ENCODE measurements at places on chromosomes 12 and 14.

DNA sequence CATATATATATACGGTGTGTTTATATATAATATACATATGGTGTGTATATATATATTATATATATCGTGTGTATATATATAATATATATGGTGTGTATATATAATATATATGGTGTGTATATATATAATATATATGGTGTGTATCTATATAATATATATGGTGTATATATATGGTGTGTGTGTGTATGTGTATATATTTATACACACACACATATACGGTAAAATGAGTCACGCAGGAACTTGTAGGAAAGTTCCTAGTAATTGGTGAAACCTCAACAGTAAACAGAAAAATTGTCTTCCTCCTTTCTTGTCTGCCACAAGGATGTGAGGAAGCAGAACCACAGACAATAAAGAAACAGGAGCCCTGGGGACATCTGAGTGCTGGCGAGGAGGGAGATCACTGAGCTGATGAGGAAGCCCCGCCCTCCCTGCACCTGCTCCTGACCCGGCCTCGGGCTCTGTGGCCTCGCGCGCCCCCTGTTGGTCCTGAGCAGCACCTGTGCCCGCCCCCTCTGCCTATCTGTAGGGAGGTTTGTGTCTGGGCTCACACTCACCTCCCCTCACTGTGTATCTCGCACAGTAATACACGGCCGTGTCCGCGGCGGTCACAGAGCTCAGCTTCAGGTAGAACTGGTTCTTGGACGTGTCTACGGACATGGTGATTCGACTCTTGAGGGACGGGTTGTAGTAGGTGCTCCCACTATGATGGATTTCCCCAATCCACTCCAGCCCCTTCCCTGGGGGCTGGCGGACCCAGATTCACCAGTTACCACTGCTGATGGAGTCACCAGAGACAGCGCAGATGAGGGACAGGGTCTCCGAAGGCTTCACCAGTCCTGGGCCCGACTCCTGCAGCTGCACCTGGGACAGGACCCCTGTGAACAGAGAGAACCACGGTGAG is 1079.4 kb downstream of the TMEM121 start:
- no peak for DNase-seq

GRCh38 chr12:48817873-48818830 is at the start of gene CACNB3:
CACNB3 (plus strand) TSS chr12:48818496; CDS start chr12:48818930, 434 bp downstream.
- no peak for DNase-seq

GRCh38 chr14:24991288-24991687 is 58.7 kb downstream of the STXBP6 start:
- DNase-seq: no peak

DNA sequence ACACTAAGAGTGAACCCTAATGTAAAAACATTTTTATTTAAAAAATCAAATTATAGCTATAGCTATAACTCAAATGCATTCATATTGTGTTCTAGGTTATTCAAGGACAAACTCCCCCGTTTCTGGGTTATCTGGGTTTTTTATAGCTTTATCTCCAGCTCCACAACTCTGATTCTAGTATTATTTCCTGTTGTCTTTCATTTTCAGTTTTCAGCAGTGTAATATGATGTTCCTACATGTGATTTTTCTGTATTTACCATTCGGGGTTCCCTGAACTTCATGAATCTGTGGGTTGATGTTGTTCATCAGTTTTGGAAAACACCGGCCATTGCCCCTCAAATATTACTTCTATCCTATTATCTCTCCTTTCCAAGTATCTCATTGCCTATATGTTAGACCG is 221.9 kb upstream of the FOXN3 start:
- no peak for DNase-seq

DNA sequence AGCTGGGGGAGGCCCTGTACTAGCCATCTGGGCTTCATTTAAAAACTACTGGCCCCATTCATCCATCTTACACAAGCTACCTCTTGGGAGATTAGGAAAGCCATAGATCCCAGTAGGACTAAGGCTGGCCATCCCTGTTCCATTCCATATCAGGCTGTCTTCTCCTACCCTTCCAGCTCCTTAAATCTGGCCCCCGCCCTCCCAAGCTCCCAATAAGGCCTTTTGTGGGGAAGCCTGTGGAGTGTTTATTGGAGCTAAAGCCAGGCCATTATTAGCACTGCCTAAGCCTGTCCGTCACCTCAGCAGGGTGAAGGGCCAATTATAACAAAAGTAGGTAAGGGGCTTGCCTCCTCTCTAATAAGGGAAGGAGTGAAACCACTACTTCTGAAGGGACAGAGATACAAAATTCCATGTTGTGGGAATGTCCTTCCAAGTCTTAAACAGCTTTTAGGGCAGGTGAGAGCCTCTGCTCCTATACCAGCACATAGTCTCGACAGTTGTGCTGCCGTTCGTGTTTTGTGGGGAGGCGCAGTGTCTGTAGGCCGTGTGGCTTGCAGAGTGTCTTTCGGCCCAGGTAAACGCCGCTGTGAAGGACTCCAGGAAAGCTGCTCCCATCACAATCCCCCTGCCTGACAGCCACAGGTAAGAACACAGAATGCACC is 3.7 kb downstream of the MYL6 start:
- no peak for DNase-seq

- no peak for DNase-seq
Observed at GRCh38 chr12:29544428-29545101, 47.1 kb upstream of the OVCH1 start.

- peak; percentile 81 for DNase-seq
Observed at GRCh38 chr14:77158175-77158881, 16.7 kb upstream of the ZDHHC22 start.

- no peak for DNase-seq
Observed at GRCh38 chr14:104108570-104109541, 23.4 kb downstream of the ASPG start.

DNA sequence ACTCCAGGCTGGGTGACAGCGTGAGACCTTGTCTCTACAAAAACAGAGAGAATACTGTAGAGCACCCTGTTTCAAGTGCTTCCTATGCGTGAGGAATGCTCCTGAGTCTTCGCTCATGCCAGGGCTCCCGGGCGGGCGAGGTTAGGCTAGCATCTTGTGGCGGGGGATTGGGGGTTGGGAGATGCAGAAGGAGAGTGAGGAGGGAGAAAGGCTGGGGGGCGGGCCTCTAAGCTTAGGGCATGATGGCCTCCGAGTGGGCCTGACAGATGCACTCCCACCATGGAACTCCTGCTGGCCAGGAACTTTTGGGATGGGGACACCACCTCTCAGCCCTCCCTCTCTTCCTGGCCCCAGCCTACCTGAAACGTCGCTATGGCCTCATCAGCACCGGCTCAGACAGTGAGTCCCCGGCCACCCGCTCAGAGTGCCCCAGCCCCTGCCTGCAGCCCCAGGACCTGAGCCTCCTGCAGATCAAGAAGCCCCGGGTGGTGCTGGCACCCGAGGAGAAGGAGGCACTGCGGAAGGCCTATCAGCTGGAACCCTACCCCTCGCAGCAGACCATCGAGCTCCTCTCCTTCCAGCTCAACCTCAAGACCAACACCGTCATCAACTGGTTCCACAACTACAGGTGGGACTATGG is 27.3 kb downstream of the PHETA1 start:
- DNase-seq: no peak

DNA sequence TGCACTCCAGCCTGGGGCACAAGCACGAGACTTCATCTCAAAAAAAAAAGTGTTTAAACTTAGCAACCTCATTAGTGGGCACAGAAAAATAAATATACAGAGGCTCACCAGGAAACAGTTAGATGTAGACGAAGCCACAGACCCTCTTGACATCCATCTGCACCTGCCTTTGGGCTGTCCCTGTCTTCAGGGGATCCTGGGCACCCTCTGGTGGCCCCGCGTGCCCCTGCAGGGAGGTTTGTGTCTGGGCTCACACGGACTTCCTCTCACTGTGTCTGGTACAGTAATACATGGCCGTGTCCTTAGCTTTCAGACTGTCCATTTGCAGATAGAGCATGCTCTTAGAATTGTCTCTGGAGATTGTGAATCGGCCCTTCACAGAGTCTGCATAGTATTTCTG is 916.5 kb downstream of the TMEM121 start:
- DNase-seq: no peak

GRCh38 chr12:5643266-5643665 is 211.4 kb downstream of the NTF3 start:
- no peak for DNase-seq

DNA sequence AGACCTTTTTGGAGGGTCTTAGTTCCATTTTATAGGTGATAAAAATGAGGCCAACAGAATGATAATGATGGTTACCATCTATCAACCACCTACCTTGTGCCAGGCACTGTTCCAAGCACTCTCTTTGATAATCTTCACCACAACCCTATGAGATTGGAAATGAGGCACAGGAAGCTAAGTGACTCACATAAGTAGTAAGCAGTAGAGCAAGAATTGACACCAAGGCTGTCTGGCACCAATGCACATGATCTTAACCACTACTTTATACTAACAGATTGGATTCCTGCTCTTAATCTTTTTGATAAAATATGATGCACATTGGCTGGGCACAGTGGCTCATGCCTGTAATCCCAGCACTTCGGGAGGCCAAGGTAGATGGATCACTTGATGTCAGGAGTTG is 91.4 kb downstream of the DRAM1 start:
- DNase-seq: no peak

GRCh38 chr14:91008759-91009409 is 51.6 kb downstream of the RPS6KA5 start:
- no peak for DNase-seq

DNA sequence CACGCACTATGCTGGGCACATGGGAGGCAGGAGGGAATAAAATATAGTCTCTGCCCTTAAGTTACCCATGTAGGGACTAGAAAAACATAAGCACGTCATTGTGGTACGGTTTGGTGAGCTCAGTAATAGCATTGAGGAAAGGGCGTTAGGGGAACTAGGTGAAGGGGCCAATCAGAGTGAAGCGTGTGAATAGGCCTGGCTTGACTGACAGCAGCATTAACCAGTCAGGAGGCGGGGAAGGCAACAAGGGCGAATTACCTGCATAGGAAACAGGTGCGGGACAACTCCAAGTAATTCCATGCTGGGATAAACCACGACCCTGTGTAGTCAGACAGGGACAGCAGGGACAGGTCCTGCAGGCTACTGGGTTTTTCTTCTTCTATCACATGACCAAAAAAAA is 107.7 kb downstream of the UNC79 start:
- DNase-seq: no peak

GRCh38 chr12:574475-575128 is 88.6 kb downstream of the NINJ2 start:
- DNase-seq: no peak

GRCh38 chr12:82838131-82838551 is 151.4 kb downstream of the TMTC2 start:
- DNase-seq: peak; percentile 58

DNA sequence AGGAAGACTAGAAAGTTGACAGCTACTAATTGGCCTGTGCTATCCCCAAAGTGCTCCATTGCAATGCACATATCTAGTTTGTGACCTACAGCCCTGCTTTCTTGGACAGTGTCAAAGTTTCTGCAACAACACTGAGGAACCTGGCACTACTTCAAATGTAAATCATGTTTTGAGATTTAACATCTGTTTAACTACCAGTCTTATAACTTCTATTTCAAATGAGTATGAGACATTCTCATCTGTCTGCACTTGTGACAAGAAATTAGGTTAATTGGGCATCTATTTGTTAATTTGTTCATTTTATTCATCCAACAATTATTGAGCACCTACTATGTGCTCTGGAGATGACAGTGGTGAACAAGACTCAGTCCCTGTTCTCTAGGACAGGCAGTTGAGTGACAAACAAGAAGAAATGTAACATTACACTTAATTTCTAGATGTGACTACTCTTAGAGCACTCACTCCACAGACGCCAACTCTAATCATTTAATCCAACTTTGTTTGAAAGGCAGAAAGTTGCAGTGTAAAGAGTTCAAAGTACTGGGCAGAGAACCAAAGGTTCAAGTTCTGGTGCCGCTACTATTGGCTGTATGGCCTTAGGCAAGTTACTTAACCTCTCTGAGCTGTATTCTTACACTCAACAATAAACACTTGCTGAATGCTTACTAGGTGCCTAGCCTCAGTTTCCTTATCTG is 74.8 kb downstream of the HECTD4 start:
- DNase-seq: no peak

GRCh38 chr12:99053616-99054362 is 408.7 kb downstream of the APAF1 start:
- no peak for DNase-seq

DNA sequence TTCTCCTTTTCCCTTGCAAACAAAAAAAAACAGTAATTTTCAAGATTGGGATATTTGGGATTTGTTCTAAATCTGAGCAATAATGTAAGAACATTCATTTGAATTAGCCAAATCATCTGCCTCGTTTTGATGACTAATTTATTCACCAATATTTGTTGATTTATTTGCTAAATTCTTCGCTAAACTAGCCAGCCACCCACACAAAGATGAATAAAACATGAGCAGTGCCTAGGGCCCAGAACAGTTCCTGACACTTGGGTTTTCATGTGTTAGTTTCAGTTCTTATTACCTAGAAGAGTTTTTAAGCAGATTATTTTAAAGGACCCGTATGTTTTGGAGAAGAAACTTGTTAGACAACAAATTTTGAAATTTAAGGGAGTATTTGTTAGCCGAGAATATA is 1.4 kb downstream of the ETNK1 start:
- DNase-seq: no peak

DNA sequence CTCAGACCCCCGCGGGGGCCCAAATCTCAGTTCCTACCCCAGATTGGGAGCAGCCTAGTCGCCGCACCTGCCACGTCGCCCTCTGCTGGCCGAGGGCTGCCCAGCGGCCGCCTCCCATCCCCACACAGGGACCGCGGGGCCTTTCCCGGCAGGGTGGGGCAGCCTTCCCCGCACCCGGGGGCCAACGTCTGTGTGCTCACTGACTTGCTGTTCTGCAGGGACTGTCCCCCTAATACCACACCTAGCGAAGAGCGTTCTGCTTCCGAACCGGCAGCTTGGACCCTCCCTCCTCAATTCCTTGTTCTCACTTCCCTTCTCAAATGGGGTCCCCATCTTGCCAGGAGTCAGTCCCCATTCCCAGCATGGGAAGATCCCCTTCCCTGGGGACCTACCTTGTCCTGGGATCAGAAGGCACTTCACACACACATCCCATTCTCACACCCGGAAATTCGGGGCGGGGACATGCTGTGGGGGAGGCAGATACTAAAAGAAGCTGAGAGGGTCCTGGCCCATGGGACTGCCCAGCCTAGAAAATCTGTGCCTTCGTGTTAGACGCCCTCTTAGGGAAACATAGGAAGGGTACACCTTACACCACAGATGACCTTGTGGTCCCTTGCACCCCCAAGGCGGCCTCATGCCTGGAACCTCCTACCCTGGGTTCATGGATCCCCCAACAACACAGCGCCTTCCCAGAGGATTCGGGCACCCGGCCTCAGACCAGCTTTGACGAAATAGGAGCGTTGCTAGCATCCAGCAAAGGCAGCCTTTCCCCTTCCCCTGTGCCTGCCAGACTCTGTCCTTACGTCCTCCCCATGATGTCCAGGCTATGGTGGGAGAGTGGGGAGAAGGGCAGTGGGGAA is 16.4 kb downstream of the ACVRL1 start:
- DNase-seq: peak; percentile 14

DNA sequence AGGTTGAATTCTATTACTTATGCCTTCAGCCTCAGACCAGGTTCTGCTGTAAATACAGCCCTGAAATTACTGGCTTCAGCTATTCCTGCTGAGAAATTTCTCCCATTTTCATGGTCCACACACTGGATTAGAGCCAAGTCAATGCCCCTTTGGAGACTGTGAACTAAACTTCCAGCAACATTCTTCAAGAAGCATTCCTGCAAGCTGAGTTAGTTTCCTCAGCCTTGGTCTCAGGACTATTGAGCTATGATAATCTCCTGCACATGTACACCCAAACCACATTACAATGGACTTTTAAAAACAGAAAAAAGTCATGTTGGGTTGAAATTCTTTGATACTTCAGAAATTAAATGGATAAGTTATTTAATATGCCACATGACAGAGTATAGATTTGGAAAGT is 58.0 kb upstream of the AVPR1A start:
- DNase-seq: no peak
